ENCODE measurements at places on chromosomes 2 and 18.

DNA sequence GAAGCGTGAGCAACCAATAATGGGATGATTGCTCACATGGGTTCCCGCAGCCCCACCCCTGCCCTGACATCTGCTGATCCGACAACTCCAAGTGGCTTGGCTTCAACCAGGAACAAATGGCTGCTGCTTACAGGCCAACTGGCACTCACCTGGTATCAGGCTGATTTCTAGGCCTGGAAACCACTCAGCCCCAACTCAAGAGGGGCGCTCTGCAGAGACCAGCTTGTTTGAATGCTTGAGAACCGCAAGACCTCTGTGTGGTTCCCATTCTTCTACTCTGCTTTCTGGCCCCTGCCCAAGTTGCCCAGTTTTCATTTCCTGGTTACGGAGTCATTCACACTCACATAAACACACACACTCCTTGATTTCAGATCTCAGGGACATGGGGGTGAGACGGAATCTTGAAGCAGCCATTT, 52.0 kb downstream of the TNP1 start:
- no peak for DNase-seq

GRCh38 chr2:67865917-67866316, 196.9 kb downstream of the C1D start:
- no peak for DNase-seq

DNA sequence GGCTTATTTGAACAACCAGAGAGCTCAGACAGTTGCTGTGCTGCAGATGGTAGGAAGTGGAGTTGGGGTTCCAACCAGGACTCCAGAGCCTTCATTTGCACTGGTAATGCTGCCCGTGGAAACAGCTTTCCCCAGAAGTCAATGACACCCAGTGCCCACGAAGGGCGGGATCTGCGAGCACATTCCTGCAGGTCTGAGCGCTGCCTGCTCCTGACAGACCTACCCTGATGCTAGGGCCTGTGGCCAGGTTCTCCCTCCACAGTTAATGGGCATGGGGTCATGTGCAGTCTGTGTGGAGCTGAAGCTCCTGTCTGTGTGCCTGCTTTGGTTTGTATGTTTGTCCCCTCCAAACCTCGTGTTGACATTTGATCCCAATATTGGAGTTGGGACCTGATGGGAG, 299.0 kb upstream of the HS6ST1 start:
- DNase-seq: no peak

GRCh38 chr2:139544186-139544851, 764.1 kb upstream of the NXPH2 start:
- DNase-seq: no peak

DNA sequence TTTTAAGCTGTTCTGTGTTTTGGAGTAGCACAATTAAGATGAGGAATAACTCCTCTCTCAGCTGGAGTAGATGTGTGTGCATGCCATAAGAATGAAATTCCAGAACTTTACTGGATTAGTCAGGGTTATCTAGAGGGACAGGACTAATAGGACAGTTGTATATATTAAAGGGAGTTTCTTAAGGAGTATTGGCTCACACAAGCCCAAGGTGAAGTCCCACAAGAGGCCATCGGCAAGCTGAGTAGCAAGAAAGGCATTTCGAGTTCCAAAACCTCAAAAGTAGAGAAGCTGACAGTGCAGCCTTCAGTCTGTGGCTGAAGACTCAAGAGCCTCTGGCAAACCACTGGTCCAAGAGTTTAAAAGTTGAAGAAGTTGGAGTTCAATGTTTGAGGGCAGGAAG, 113.7 kb downstream of the RIT2 start:
- DNase-seq: no peak

DNA sequence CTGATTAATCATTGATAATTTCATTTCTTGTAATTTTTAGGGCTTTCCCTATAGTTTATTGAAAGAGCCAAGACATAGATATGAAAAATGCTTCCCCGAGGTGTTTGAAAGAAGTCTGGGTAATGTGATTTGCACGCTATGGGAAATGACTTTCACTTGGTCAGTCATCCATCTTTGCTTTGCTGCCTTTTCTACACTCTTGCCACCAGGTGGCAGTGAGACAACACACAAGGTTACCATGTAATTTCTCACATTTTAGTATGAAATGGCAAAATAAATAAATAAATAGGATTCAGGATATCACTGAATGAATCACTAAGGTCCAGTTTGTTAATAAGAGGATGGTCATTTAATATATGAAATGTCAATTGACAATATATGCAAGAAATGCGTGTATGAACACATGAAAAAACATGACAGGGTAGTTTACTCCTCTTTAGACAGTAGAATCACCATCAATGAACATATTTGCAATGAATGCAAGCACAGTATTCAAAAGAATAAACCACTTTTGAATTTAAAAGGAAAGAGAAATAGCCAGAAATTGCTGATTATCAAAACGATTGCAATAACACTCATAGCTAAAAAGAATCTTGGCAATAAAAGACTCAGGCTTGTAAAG, 52.2 kb upstream of the KCNH7 start:
- DNase-seq: no peak

DNA sequence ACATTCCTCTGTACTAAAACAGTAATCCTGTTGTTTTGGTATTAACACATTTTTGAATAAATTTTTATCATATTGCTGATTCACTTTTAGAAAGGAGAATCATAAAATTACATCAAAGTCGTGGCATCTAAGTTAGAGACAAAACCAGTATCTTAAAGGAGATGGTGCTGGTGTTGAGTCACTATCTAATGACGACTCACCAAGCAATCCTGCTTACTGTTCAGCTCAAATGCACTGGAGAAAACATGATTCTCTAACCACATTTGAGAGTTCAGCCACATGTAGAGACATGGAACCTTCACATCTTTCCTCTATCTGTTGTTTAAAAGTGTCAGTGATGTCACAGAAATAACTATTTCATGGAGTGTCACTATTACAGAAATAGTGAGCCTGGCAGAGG, 473.8 kb downstream of the TGIF1 start:
- no peak for DNase-seq

DNA sequence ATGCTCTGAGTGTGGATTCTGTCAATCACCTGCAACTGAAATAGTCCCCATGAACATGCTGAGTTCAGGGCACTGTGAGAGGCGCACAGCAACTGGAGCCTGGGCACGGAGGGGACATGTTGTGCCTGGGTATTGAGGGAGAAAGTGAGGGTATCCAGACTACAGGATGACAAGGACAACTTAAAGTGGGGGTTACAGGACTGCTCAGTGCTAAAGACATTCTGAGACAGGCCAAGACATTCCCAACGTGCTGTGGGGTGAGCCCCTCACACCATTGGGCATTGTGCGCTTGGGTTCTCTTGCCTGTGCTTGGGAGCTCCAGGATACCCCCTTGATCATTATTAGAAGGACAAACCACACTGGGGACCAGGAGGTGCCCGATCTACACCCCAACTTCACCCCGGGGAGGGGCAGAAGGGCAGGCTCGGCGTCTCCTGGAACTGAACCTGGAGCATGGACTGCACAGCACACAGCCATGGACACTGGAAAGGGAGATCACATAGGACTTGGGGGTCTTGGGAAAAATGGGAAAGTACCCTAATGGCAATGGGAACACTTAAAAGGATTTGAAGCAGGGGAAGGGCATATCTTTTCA, 72.5 kb upstream of the HDAC4 start:
- DNase-seq: no peak

Measured in stimulated activated CD8-positive, alpha-beta memory T cell treated with anti-CD3 and anti-CD28 coated beads, Interleukin-4, amount 100 ng/mL, for 1 hour (primary cell).